T-helper 22 cell (primary cell): ENCODE measurements at places on chromosomes 7 and 10.

DNA sequence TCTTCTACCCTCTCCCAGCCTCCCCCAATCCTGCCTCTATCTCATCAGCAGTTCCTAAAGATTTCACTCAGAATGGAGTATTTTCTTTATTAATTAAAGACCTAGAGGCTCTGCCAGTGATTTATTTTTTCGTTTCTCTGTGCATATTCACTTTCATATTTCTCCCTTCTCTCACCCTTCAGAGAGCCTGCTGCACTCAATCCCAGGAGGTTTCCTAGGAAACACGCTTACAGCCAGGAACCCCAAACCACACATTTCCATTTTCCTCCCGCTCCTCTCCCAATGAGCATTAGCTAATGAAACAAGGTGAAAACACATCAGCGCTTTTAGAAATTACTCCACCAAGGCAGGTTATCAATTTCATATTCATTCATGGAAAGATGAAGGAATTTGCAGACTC is 180.2 kb downstream of the FRMD4A start:
- DNase-seq, result no peak

- no peak for DNase-seq
These were observed 78.7 kb downstream of the KIAA1217 start for GRCh38 chr10:24287559-24288195.

DNA sequence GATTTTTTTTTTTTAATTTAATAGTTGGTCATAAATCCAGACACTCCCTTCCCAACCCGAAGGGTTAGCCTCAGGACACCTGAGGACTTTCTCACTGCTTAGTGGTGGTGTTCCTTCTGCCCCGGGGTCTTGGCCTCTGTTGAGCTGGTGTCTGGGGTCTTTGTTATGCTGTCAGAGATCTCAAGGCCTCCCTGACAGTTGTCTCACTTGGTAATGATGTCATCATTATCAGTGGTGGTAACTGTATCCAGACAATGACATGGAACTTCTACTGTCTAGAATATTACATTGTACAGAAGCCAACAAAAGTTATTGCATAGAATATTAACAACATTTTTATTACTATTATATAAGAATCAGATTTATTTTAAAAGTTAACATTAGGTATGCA is 32.9 kb downstream of the PPP2R2D start:
- no peak for DNase-seq

DNA sequence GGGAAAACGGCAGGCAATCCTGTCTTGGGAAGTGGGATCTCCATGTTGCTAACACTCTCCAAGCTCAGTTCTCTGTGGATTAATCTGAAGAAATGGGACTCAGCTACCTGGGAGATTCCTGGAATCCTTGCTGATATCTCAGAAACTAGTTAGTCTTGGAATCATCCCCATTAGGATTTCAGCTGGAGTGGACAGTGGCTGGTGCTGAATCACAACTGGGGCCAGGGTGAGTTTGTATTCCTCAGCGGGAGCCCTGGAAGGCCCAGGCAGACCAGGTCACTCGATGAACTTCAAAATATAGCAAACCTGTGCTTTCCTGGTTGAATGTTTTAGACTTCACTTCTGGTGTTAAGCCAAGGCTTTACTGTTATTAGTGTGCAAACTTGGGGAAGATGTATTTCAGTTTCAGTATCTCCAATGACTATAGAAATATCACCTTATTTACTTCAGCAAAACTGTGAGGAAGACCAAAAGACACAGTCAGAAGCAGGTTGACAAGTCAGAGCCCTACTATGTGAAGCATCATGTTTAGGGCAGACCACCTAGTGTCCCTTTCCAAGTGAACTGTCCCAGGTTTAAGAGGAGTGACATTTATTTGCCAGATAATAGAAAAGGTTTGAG is 126.1 kb downstream of the AOAH start:
- no peak for DNase-seq
